Esophagus mucosa (tissue), 1 donor: ENCODE measurements at places on chromosomes 1 and 21. TPM values are rescaled to one million over a fixed set of nuclear protein-coding genes. Genes with fewer than 3 reads are reported as not detected.

Gene SYT11
- total RNA-seq, result 0.76 TPM

Gene PLD5
- total RNA-seq, result not detected

Gene TFF2
- total RNA-seq, result not detected

Gene RHD
- total RNA-seq, result not detected

Gene KRTAP23-1
- not detected for total RNA-seq

Gene EDARADD
- total RNA-seq, result 4.3 TPM

Gene CD34
- 4.3 TPM for total RNA-seq

Gene SLC44A5
- 0.60 TPM for total RNA-seq

Gene SH2D5
- 0.64 TPM for total RNA-seq

Gene BRDT
- not detected for total RNA-seq

Gene S100B
- total RNA-seq, result 0.64 TPM

Gene LCE1F
- not detected for total RNA-seq

Gene ZBTB48
- total RNA-seq, result 14.5 TPM

Gene GPR52
- total RNA-seq, result 0.56 TPM

Gene SLC2A5
- total RNA-seq, result 5.9 TPM

Gene SMIM1
- 1.5 TPM for total RNA-seq

Gene C1QA
- 10.4 TPM for total RNA-seq

Gene LCE1B
- not detected for total RNA-seq

Gene KCNJ9
- not detected for total RNA-seq

Gene MMEL1
- total RNA-seq, result 2.3 TPM

Gene OR2G6
- total RNA-seq, result not detected

Gene IFNGR2
- 86.8 TPM for total RNA-seq

Gene HSD11B1
- total RNA-seq, result 0.36 TPM

Gene GOLT1A
- total RNA-seq, result not detected

Gene FCRLB
- total RNA-seq, result 0.72 TPM

Gene AIM2
- 0.52 TPM for total RNA-seq
